Thoracic aorta (tissue), 2 donors: ENCODE measurements at places on chromosomes 13 and 19. TPM values are rescaled to one million over a fixed set of nuclear protein-coding genes. Genes with fewer than 3 reads are reported as not detected.
A peak's percentile ranks its signal among the peaks of the same experiment; 100 is the strongest.

DNA sequence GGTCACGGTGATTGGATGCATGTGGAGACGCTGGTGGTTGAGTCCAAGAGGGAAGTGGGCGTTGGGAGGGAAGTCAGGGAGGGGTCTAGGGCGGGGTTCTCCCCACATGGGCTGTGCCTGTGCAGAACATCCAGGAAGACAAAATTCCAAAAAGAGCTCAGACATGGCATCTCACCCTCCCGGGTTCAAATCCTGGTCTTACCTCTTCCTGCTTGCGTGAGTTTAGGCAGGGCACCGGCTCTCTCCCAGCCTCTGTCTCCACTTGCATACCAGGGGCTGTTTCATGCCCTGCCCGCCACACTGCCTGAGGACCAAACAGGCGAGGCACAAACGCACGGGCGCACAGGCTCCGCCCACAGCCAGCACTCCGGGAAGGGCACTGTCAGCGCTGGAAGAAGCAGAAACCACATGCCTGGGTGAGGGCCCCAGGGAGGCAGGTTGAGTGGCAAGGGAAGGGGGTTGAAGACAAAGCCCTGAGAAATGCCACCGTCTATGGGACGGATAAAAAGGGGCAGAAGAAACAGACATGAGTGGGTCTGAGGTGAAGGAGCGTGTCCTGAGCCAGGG is 123.6 kb upstream of the SOX1 start:
- H3K27ac ChIP-seq, result no peak overlapping the region
- no peaks in the 10 kb centered on the region for H3K36me3 ChIP-seq
- no peaks in the 10 kb centered on the region for H3K4me1 ChIP-seq

DNA sequence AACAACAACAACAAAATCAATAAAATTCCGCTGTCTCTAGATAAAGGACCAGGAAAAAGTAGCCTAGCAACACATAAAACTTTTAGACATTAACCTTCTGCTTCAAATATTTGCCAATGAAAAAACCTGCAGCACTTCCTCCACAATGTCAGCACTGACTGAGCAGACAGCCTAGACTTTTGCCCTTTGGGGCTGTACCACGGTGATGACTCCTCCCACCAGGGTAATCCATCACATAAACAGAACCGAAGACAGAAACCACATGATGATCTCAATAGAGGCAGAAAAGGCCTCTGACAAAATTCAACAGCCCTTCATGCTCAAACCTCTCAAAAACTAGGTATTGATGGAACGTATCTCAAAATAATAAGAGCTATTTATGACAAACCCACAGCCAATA is 30.2 kb upstream of the TRPC4 start:
- DNase-seq, result no peak
- H3K4me1 ChIP-seq, result no peaks in the 10 kb centered on the region
- H3K4me3 ChIP-seq, result no peak overlapping the region
- no peak overlapping the region for H3K27ac ChIP-seq

GRCh38 chr19:2625434-2625833 is 77.1 kb downstream of the GNG7 start:
- peak overlapping the region; percentile 54 for H3K27ac ChIP-seq
- DNase-seq, result no peak
- no peaks in the 10 kb centered on the region for H3K27me3 ChIP-seq
- H3K36me3 ChIP-seq, result no peaks in the 10 kb centered on the region
- H3K4me3 ChIP-seq, result no peak overlapping the region

CAPN12 gene
- 0.81 TPM for total RNA-seq

ZFP14 gene
- 4.2 TPM for total RNA-seq
